ENCODE measurements at places on chromosomes 16 and 17.

DNA sequence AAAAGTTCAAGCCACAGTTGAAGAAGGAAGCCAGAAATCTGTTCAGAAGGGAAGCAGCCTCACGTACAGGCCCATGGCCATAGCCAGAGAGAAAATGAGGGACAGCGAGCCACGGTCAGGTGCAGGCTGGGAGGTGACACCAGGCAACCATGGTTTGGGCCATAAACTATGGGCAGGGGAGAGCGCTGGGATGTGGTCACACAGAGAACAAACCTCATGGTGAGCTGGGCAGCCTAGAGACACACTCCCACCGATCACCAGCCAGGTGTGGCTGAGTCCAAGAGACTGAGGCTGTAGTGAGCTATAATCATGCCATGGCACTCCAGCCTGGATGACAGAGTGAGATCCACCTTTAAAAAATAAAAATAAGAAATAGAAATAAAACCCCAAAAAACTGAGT lies 76.5 kb downstream of the NETO2 start:
- DNase-seq, result peak; percentile 21

GRCh38 chr16:69381231-69381630 lies 4.6 kb downstream of the TERF2 start:
- DNase-seq, result no peak

DNA sequence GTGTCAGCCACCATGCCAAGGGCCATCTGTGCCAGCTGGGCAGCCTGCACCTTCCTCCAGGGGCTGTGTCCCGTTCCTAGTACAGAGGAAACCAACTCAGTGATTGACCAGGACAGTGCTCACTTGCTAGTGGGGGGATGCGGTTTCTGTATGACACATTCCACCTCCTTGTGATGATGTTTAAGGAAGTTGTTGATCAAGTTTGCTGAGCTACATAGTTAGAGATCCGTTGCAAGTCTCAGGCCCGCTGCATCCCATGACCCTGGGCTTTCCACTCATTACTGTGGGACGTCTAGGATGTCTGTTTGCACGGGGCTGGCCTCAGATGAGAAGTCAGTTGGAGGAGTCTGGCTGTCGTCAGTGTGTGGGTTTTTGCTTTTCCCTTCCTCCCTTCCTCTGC lies 33.6 kb downstream of the RNF213 start:
- DNase-seq, result no peak

- DNase-seq, result no peak
Observed at GRCh38 chr17:8918807-8919465, 46.6 kb downstream of the PIK3R5 start.

- no peak for DNase-seq
Observed at GRCh38 chr16:48082516-48082915, 73.3 kb downstream of the ABCC12 start.

DNA sequence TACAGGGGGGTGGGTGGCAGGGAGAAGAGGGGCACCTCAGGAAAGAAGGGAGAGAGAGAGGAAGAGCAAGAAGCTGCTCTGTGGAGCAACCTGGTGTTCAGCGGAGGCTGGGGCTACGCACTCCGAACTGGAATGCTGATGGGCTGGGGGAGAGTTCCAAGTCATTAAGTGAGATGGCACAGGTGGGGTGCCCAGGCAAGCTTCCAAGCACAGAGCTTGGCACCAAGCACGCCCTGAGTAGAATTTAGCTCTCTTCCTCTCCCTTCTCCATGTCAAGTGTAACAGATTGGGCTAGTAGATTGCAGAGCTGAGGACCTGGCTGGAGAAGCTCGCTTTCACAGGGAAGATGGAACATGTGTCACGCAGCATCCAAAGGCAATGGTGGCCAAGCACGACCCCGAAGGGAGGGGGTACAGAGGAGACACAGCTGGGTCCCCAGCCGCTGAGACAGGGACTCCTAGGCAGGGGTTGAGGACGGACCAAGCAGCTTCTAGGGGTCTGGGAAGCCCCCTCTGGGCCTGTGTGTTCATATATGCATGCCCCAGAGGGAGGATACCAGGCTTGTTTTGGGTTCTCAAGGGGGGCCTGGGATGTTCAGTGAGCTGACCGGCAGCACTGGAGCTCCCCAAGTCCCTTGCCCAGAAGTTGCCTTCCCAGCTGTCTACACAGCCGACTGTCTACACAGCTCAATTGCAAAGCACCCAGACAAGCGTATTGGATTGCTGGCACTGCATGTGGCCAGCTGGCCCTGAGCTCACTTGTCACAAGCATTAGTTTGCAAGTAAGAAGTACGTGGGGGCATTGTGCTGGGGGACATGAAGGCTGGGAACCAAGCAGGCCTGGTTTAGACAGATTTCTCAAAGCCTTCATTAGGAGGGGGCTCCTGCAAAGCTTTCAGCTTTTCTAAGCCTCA lies 247.8 kb downstream of the ENGASE start:
- DNase-seq, result no peak

DNA sequence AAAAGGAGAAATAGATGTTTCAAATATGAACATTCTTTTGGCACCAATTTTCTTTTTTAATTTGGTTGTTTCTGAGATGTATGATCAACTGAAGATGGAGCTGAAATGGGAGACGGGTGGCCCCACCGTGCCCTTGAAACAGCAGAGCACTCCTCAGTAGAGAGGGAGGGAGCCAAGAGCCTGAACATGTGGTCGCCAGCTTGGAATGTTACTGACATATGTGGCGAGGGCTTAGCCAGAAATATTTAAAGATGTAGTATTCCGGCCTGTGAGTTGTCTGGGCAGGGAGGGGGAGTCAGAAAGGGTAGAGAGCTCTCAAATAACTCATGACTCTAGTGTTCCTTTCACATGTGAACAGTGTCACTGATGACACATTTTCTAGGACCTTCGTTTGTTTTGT lies 13.3 kb upstream of the MRC2 start:
- DNase-seq, result no peak

- no peak for DNase-seq
Observed at GRCh38 chr17:13939222-13939621, 130.1 kb upstream of the COX10 start.

- no peak for DNase-seq
Observed at GRCh38 chr17:77768248-77768852, 190.2 kb upstream of the TNRC6C start.

DNA sequence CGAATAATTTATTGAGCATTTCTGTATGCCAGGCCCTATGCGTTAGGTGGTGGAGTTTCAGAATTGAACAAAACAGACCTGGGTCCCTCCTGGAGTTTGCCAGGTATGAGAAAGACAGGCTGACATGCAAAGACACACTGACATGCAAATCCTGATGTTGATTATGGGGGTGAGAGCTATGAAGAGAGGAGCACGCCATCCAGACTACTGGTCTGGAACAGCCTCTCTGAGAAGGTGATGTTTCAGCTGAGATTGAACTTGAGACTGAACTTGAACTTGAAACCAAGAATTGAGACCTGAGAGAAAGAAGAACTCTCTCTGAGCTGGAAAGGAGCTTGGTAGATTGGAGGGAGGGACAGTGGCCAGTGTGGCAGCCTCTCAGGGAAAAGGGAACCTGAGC lies 14.2 kb upstream of the CACNG4 start:
- DNase-seq, result no peak

GRCh38 chr16:15502041-15502725 lies 67.8 kb downstream of the BMERB1 start:
- no peak for DNase-seq

GRCh38 chr17:64661976-64662773 lies at the start of gene SMURF2:
TSS of gene SMURF2 (minus strand) at chr17:64662307. CDS start at chr17:64661880, 427 bp downstream.
- peak; percentile 76 for DNase-seq

GRCh38 chr17:21510686-21511362 lies 134.7 kb downstream of the KCNJ12 start:
- DNase-seq, result no peak

DNA sequence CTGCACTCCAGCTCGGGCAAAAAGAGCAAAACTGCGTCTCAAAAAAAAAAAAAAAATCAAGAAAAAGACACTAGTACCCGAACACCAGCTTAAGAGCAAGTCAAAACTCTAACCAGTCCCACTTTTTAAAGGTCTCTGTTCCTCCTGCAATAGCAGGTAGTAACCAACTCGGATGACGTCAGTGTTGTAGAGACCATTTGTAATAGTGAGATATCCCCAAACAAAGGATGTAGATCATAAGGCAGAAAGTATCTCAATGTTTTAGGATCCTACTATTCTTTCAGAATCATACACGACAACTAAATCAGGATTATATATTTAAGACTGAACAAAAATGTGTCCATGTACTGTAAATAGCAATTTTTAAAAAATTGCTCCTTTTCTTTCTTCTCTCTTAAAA lies 2.4 kb downstream of the JPT1 start:
- DNase-seq, result no peak

DNA sequence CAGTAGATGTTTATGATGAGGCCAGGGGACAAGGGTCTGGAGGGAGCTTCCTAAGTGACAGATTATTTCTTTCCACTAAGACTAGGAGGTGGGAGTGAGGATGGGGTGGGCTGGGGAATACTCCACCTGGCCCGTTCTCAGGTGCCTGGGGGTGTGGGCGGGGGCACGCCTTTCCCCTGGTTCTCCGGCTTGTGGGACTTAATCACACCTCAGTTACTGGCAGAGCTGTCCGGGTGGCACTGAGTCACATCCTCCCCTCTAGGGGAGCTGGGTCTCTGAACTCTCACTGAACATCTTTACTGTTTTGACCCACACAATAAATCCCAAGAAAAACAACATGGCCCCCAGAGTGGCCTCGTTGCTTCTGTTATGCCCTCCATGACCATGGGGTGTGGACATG lies 332.8 kb downstream of the MAF start:
- no peak for DNase-seq

GRCh38 chr16:50088302-50088701 lies 22.5 kb downstream of the HEATR3 start:
- DNase-seq, result no peak

DNA sequence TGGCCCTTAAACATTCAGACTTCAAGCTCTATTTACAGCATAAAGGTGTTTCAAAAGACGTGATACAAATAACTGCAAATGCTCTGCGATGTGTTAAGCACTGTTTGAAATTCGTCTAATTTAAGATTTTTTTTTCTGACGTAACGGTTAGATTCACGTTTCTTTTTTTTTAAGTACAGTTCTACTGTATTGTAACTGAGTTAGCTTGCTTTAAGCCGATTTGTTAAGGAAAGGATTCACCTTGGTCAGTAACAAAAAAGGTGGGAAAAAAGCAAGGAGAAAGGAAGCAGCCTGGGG lies 681 bp upstream of the MAPT start:
- no peak for DNase-seq

DNA sequence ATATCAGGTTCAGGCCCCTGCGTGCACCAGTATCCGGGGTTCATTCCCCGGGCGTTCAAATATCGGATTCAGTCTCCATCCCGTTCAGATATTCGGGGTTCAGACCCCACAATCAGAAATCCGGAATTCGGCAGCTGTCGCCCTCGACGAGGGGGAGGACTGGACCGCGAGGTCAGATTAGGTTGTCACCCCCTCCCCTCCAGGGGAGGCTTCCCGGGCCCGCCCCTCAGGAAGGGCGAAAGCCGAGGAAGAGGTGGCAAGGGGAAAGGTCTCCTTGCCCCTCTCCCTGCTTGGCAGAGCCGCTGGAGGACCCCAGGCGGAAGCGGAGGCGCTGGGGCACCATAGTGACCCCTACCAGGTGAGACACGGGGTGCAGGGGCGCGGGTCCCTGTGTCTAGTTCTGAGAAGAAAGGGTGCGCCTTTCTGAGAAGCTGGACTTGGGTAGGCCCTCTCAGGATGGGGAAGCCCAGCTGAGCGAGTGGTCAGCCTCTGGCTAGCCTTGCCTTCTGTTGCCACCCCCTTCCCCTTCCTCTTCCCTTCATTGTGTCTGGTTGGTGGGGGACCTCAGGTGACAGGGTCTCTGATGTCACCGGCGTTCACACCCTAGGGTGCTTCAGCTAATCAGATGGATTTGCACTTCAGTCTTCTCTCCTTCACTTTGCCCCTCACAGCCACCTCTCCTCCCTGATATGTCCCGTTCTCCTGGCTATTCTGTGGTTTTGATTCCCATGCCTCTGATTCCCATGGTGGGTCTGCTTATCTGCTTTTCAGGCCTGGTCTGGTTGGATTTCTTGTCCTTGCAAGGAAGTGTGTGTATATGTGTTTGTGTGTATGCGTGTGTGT lies 844 bp downstream of the TAOK2 start:
- no peak for DNase-seq

DNA sequence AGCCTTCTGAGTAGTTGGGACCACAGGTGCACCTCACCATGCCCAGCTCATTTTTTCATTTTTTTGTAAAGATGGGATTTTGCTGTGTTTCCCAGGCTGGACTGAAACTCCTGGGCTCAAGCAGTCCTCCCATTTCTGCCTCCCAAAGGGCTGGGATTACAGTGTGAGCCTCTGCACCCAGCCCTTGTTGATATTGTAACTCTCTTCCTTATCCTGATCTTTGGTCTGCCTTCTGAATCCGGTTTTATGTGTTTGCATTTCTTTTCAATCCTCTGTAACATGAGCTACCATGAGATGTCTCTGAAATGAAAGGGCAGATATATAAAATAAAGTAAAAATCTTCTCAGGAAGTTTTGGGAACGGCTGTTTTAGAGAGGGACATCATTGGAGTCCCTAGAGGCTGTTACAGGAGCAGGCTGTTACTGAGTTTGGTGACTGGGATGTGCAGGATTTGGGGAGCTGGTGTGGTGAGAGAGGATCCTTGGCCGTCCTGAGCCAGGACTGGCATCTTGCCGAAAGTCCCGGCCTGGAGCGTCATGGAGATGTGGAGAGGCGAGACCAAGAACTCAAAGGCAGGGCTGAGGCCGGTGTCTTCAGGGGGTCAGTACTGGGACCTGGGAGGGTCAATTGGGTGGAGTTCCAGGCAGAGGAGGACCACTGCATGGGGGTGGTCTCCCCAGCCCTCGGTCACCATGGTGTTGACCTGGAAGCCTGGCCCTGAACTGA lies 39.4 kb downstream of the ATP2C2 start:
- no peak for DNase-seq

DNA sequence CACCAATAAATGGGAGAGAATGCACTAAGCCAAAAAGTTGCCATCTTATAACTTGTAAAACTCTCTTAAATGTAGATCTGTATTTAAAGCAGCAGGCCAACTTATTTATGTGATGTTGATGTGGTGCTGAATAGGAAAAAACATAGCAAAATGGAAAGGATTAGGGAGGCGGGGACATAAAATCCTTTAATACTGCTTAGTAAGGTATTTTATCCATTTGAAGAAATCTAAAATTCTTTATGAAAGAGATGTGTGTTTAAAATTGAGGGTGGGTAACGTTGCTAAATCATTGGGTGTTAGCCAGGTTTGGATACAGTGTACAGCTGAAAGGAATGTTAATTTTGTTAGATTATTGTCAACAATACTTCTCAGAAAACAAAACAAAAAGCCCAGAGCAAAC lies 14.3 kb downstream of the SNTB2 start:
- DNase-seq, result no peak

DNA sequence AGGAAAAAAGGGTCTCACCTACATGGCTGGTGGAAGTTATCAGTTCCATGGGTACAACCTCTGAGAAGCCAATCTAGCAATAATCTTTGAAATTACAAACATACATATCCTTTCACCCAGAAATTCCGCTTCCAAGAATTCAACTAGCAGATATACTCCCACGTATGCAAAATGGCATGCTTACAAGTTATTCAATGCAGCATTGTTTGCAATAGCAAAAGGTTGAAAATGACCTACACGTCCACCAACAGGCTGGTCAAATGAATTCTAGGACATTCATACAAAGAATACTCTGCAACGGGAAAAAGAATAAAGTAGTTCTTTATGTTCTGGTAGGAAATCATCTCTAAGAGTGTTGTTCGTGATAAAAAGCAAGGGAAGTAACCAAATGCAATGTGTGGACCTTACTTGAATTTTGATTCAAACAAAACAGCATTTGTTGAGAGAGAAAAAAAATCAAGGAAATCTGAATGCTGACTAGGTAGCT lies 63.7 kb upstream of the NLK start:
- DNase-seq, result no peak

Data from right atrium auricular region (tissue), 2 donors.